Osteoblast (primary cell): ENCODE measurements at places on chromosomes 2 and 18. TPM values are rescaled to one million over a fixed set of nuclear protein-coding genes. Genes with fewer than 3 reads are reported as not detected.

The LRP2 gene
- not detected in 2 replicates for total RNA-seq

DNA sequence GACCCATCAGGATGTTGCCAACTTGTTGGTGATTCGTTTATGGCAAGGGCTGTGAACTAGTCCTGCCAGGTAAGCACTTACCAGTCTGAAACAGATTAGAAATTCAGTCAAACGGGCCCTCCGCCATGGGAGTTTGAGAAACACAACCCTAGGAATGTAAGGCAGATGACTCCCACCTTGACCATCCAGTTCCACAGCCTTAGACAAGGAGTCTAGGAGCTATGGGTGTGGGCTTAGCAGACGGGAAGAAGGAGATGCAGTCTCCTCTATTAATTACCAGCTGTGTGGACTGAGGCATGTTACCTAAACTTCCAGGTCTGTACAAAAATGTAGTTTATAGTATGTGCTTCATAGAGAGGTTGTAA lies 319.4 kb upstream of the NCKAP5 start:
- DNase-seq, result no peak
- no peak overlapping the region for H3K4me3 ChIP-seq
- no peaks in the 10 kb centered on the region for H3K36me3 ChIP-seq
- H3K27me3 ChIP-seq, result peaks cover 19% of the 10 kb centered on the region
- H3K4me1 ChIP-seq, result peaks cover 3% of the 10 kb centered on the region

The ADCY3 gene
- total RNA-seq, result 47.4 and 52.2 TPM in 2 replicates

- no peaks in the 10 kb centered on the region for H3K36me3 ChIP-seq
- no peak for DNase-seq
- H3K4me3 ChIP-seq, result no peak overlapping the region
Measured at GRCh38 chr2:113078350-113078839, 10.6 kb downstream of the IL1F10 start.

The ANO7 gene
- 1.2 and 1.8 TPM in 2 replicates for total RNA-seq

The SERPINB13 gene
- under 0.01 TPM in 1 of 2 replicates, not detected in the other for total RNA-seq

The CCT7 gene
- total RNA-seq, result 180 and 200 TPM in 2 replicates

- no peaks in the 10 kb centered on the region for H3K4me1 ChIP-seq
- no peak for DNase-seq
Measured at GRCh38 chr18:12819841-12820240, 64.2 kb downstream of the PTPN2 start.

The TUBA3E gene
- total RNA-seq, result not detected in 2 replicates

- H3K4me3 ChIP-seq, result no peak overlapping the region
- no peaks in the 10 kb centered on the region for H3K4me1 ChIP-seq
- no peaks in the 10 kb centered on the region for H3K27me3 ChIP-seq
- DNase-seq, result no peak
Measured at GRCh38 chr2:71045865-71046548, 22.4 kb upstream of the NAGK start.
